ENCODE measurements at places on chromosomes 11 and 22. TPM values are rescaled to one million over a fixed set of nuclear protein-coding genes. Genes with fewer than 3 reads are reported as not detected.

DNA sequence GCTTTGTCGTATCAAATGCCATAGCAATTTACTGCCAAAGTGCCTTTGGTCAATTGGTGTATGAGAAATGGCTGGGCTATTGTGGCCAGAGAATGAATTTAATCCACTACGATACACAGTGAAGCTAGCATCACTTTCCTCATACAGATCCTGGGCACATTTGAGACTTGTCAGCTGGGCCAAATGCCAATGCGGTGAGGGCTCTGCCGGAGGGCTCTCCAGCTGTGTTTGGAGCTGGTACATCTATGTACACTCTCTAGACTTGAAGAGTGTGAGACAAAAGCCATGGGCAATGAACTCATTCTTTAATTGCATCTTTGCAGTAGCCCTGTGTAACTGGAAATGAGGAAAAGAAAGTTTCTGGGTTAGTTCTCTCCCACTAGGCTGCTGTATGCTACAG, 1052.9 kb downstream of the NTM start:
- H3K4me1 ChIP-seq, result no peaks in the 10 kb centered on the region
- H3K27me3 ChIP-seq, result no peaks in the 10 kb centered on the region
- no peak for DNase-seq
- no peak overlapping the region for H3K27ac ChIP-seq
- no peak overlapping the region for H3K4me3 ChIP-seq

GRCh38 chr11:65960824-65961266, 689 bp upstream of the SART1 start:
- H3K27me3 ChIP-seq, result no peaks in the 10 kb centered on the region
- peak overlapping the region; percentile 90 for H3K4me3 ChIP-seq
- H3K4me1 ChIP-seq, result peaks cover 16% of the 10 kb centered on the region
- DNase-seq, result no peak
- H3K36me3 ChIP-seq, result peaks cover 5% of the 10 kb centered on the region

DNA sequence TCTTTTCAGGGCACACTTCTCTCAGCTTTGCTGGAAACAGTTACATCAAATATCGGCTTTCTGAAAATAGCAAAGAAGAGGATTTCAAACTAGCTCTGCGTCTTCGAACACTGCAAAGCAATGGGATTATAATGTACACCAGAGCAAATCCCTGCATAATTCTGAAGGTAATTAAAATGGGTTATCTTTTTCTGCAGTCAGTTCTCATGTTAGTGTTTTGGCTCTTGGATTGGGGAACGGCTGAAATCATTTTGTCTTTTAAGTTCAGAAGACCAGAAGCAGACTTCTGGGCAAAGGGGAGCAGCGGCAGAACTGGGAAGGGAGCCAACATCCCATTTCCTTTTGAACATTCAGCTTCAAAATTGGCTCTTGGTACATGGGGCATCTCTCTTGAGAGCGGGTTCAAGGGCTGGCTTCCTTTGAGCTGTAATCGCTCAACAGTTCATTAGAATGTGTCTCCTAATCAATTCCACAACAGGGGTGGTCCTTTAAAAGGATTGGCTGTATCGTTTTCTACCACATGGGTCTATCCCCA, 110.2 kb upstream of the MTNR1B start:
- H3K4me1 ChIP-seq, result no peaks in the 10 kb centered on the region
- no peaks in the 10 kb centered on the region for H3K36me3 ChIP-seq
- H3K4me3 ChIP-seq, result no peak overlapping the region
- H3K27ac ChIP-seq, result no peak overlapping the region
- DNase-seq, result no peak

GRCh38 chr11:33692013-33692504, 8.6 kb downstream of the C11orf91 start:
- H3K27me3 ChIP-seq, result no peaks in the 10 kb centered on the region
- H3K4me1 ChIP-seq, result peaks cover 41% of the 10 kb centered on the region
- peak overlapping the region; percentile 96 for H3K27ac ChIP-seq

Gene CBLIF
- total RNA-seq, result not detected

Gene POU2F3
- 7.0 TPM for total RNA-seq
